SK-MEL-5 (cell line): ENCODE measurements at places on chromosomes 16 and 17. TPM values are rescaled to one million over a fixed set of nuclear protein-coding genes. Genes with fewer than 3 reads are reported as not detected.
A peak's percentile ranks its signal among the peaks of the same experiment; 100 is the strongest.

The CCL23 gene
- not detected in 2 replicates for total RNA-seq

The CISD3 gene
- total RNA-seq = 6.0 and 7.1 TPM in 2 replicates

- DNase-seq = no peak
Measured at GRCh38 chr17:48357779-48358602, 72.0 kb downstream of the SKAP1 start.

DNA sequence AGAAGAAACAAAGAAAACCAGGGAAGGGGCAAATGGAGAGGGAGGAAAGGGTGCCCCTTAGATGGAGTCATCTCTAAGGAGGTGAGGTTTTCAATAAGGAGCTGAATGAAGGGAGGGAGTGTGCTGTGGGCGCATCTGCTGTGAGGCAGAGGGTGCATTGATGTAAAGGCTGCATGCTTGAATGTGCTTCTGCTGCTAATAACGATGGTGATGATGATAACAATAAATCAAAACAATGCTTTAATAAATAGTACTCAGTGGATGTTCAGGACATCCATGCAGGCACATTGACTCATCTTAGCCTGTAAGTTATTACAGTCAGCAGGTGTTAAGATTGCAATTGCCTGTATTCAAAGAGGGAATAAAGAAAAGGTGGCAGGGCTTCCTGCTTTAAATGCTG lies 87.8 kb downstream of the SHISA6 start:
- no peak for DNase-seq

DNA sequence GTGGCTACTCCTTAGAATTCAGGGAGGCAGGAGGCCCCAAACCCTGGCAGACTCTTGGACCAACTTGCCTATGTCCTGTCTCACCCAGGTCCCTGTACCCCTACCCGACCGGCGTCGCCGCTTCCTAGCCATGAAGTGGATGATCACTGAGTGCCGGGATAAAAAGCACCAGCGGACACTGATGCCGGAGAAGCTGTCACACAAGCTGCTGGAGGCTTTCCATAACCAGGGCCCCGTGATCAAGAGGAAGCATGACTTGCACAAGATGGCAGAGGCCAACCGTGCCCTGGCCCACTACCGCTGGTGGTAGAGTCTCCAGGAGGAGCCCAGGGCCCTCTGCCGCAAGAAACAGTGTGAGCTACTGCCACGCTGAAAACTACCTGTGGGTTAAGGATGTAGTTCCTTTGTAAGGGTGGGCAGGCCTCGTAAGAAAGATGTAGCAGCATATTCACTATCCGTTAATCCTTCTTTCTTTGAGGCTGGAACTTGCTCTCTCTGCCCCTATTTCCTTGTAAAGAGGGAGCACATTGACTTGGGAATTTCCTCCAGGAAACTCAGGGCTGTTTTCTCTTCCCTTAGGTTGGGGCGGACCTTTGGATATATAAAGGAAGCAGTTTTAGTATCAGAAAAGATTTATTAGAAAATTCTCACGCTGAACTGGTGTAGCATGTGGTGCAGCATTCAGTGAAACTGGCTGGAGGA lies 4.1 kb downstream of the MRPS7 start:
- DNase-seq = no peak

- DNase-seq = peak; percentile 71
Measured at GRCh38 chr17:36533935-36534839, 481 bp downstream of the MYO19 start.

DNA sequence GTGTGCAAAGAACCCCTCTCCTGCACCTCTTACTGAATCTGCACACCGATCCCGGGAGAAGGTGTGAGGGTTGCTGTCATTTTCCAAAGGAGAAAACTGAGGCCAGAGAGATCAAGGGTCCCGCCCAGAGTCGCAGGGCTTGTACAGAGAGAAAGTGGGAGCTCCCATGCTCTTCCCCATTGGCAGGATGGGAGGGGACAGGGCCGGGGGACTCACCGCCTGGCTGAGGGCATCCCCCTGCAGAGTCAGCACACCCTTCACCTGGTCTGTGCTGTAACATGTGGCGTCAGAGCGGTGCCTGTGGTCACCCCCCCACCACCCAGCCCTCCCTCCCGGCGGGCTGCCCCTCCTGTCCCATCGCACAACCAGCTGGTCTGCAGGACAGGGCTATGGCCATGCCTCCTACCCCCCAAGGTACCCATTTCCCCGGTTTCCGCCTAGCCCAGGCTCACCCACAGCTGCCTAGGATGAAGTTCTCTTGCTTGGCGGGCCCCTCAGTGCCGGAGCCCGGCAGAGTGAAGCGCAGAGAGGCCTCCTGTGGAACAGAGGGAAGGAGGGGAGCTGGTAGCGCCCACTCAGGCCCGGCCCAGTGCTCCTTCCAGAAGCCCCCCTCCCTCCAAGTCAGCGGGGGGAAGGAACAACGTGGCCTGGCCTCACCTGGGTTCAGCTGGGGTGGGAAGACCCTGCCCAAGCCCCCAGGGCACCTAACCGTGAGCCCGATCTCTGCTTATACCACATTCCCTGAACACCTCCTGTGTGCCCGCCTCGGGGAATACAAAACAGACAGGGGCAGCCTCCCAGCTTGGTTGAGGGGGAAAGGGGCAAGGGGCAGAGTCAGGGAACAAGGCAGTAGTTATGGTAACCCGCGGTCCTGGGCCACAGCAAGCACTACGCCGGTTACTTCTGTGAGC lies 1.1 kb downstream of the ROGDI start:
- DNase-seq = no peak

GRCh38 chr16:27374804-27375425 lies 27.1 kb upstream of the IL21R start:
- peak; percentile 83 for DNase-seq

DNA sequence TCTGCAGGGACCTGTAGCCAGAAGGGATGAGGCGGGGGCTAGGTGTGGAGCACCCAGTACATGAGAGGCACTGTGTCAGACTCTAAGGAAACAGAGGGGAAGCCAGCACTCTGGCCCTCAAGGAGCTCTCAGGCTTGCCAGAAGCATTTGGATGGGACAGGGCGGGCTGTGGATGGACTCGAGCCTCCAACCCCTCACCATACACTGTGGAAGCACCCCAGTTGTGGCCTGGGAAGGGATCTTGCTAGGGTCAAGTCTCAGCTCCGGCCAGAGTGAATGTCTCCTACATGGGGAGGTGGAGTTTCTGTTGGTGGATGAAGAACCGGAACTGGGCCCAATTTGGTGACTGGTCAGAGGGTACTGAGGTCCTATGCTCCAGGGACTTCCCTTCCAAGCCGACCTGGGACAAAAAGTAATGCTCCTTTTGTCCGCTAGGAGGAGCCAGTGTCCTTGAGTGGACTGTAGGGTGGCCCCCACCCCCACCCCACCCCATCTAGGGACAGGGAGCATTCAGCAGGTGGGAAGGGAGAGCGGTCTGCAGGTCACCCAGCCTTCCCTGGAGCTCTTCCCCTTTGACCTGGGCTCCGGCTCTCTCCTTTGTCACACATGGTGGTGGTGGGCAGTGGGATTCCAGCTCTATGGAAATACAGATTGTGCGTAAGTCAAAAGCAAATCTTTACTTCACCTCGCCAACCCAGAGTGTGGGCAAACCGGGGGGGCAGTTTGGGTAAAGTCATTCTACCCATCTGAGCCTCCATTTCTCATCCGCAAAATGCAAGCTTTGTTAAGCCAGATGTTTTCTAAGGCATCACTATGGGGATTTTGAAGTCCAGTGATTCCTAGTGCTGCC lies 20.4 kb upstream of the PHB1 start:
- peak; percentile 79 for DNase-seq
